ENCODE measurements at places on chromosomes 7 and 10. TPM values are rescaled to one million over a fixed set of nuclear protein-coding genes. Genes with fewer than 3 reads are reported as not detected.

The OR2A14 gene
- total RNA-seq: not detected

The TMEM196 gene
- total RNA-seq: not detected

The C7orf57 gene
- not detected for total RNA-seq

The SKIDA1 gene
- 0.53 TPM for total RNA-seq

The HMX3 gene
- total RNA-seq: not detected

The POR gene
- 309 TPM for total RNA-seq

The SVOPL gene
- total RNA-seq: not detected

The NAT16 gene
- not detected for total RNA-seq

The LRIT1 gene
- not detected for total RNA-seq

The TBC1D12 gene
- total RNA-seq: 5.5 TPM

The SLC39A12 gene
- total RNA-seq: not detected

The ADAM8 gene
- total RNA-seq: 0.60 TPM

The EPDR1 gene
- 76.3 TPM for total RNA-seq

The TSPAN33 gene
- total RNA-seq: 0.12 TPM

The DKK1 gene
- total RNA-seq: 57.4 TPM

The PHKG1 gene
- 7.5 TPM for total RNA-seq

The EGFR gene
- total RNA-seq: 29.3 TPM

The GRID2IP gene
- total RNA-seq: not detected

The CYP3A5 gene
- total RNA-seq: not detected

The GIMAP4 gene
- total RNA-seq: not detected

The CDH23 gene
- 0.08 TPM for total RNA-seq

The TBX20 gene
- 13.5 TPM for total RNA-seq

The SEMA3D gene
- total RNA-seq: 17.9 TPM

The MRPS24 gene
- total RNA-seq: 98.8 TPM

The SEMA4G gene
- 0.53 TPM for total RNA-seq

The SPACDR gene
- 0.70 TPM for total RNA-seq

The ADRA2A gene
- 2.9 TPM for total RNA-seq

The CREB5 gene
- total RNA-seq: 2.5 TPM

The MACROH2A2 gene
- total RNA-seq: 4.2 TPM

The LRRC18 gene
- total RNA-seq: not detected

The GATAD1 gene
- 16.5 TPM for total RNA-seq

The ZC3HAV1L gene
- total RNA-seq: 4.6 TPM

The TUBB8 gene
- total RNA-seq: not detected

The PRPS1L1 gene
- not detected for total RNA-seq

The RBP3 gene
- under 0.01 TPM for total RNA-seq

The TFPI2 gene
- total RNA-seq: 166 TPM

The TMEM229A gene
- 0.23 TPM for total RNA-seq

The SEC31B gene
- total RNA-seq: 1.4 TPM

The VGF gene
- not detected for total RNA-seq

The CPA1 gene
- 0.35 TPM for total RNA-seq

Data from smooth muscle cell of the coronary artery (primary cell).